RKO (cell line): ENCODE measurements at places on chromosomes 6 and 20.

DNA sequence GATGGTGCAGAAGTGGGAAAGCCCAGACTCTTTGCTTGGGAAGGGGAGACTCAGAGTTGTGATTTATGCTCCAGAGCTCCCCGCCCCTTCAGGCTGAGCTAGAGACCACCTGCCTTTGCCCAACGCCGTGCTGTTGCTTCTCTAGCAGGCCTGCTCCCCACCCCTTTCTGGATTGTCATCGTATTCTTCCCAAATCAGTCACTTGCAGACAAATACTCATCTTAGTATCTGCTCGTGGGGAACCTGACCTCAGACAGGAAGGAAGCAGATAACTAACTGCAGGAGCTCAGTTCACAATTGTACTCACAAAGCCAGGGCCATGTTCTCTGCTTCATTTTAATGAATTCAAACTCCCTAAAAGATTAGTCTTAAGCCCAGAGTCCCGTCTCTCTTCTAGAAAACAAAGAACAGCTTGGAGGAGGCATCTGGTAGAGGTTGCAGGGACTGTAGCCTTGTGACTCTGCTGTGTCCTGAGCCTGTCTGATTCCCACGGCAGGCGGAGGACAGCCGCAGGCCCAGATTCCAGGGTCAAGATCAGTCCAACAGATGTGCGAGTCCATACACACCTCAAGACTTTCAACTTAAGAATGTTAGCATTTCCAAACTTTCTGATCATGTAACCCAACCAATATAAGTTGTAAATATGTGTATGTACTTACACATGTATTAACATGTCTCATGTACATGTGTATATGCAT, 57.2 kb upstream of the GGTLC1 start:
- DNase-seq = no peak

DNA sequence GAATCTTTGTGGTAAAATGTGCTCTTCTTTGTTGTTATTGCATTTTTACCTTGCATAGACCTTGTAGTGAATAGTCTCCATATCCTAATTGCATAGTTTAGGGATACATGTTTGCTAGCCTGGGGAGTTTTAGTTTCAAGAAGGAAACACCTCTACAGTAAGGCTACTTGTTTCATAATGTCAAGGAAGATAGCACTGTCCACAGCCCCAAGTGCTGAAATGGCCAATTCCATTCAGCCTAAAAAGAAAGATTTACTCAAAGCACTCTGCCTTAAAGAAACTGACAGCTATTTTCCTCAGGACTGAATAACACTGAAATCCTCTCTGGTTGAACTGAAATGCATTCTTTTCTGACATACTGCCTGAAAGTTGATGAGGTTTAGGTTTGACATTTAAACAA, 2.6 kb downstream of the HCRTR2 start:
- DNase-seq = peak; percentile 2

- no peak for DNase-seq
Measured at GRCh38 chr6:140284871-140285270, 910.4 kb upstream of the CITED2 start.

GRCh38 chr6:75222261-75222660, 16.4 kb upstream of the COL12A1 start:
- no peak for DNase-seq

GRCh38 chr6:1645466-1646185, 35.9 kb downstream of the FOXC1 start:
- no peak for DNase-seq

GRCh38 chr6:80488190-80488589, 381.7 kb downstream of the BCKDHB start:
- DNase-seq = no peak

DNA sequence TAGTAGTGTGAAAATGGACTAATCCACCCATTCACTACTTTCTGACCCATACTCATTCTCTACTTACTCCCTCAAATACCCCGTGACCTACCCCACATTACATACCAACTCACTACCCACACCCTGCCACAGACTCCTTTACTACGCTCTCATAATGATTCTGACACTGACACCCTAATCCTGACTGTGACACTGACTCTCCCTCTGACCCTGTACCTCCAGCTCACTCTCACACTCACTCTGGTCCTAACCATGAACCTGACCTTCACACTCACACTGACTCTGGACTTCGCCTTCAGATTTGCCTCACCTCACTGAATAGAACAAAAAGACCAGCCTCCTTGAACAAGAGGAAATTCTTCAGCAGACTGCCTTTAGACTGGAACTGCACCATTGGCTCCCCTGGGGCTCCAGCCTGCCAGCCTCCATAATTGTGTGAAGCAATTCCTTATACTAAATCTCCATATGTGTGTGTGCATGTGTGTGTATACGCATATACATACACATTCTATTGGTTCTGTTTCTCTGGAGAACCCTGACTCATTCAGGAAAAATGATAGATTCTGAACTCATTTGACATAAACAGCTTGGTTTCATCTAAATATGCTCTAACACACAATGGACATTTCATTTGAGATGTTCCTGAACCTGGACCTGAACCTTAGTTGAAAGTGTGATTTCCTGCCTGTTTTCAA, 10.5 kb upstream of the ZNF343 start:
- DNase-seq = no peak
